HL-60 (cell line): ENCODE measurements at places on chromosomes 4 and X.

- DNase-seq: no peak
Measured at GRCh38 chr4:10192331-10192730, 75.7 kb upstream of the WDR1 start.

DNA sequence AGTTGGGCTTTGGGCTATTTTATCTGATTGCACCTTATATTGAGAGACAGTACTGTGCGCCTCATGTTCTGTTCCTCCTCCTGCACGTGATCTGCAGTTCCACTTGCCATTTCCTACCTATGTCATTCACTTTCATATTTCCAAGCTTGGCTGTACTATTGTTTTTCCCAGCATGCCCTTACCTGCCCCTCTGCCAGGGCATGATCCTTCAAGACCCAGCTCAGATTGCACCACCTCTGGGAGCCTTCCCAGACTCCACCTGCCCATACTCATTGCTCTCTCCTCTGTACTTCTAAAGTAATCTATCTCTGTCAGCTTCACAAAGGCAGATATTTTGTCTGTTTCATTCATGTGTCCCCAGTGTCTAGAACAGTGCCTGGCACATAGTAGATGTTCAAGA is 11.6 kb downstream of the SLC25A5 start:
- DNase-seq: no peak

DNA sequence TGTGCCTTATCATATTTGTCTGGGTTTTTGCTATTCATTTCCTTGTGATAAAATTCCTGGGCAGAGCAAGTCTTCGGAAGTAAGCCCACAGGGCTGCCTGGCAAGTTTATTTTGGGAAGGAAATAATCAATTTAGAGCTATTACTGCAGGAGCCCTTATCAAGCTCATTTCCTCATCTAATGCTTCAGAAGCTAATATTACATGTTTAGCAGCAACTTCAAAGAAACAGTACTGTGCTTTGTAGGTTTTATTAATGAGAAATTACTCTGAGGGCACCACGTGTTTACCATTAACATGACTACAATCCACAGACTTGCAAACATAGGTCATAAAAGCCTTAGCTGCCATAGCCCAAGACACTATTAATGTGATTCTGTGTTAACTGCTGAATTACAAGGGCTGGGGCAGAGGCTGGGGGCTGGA is 540.0 kb downstream of the SPRY1 start:
- no peak for DNase-seq

- DNase-seq: no peak
Measured at GRCh38 chrX:16671005-16671404, 21.0 kb downstream of the S100G start.

GRCh38 chr4:119597377-119597776 is 31.2 kb downstream of the PDE5A start:
- no peak for DNase-seq

- no peak for DNase-seq
Measured at GRCh38 chr4:76897536-76898384, at the start of gene SOWAHB. Gene SOWAHB, minus strand, starts transcription at chr4:76898144. Its CDS starts 295 bp downstream, at chr4:76897849.

- DNase-seq: no peak
Measured at GRCh38 chr4:4539481-4539880, 2.4 kb downstream of the STX18 start.

DNA sequence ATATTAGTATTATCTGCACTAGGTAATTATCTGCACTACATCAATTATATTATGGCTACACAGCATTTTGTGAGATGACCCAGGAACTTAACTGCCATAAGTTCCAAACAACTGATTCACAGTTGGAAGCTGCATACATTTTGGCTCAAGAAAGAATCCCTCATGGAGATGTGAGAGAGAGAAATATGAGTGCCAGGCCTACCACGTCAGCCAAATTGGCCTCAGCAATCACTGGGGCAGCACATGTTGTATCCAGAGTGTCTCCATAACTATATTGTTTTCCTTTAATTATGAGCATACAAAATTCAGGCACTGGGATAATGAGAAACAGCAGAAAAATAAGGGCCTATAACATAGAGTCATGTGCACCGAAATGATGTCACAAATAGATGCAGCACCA is 174.2 kb upstream of the DMD start:
- DNase-seq: no peak

- DNase-seq: no peak
Measured at GRCh38 chr4:74428276-74428675, 16.7 kb upstream of the AREG start.

GRCh38 chr4:187302457-187303150 is 578.9 kb upstream of the FAT1 start:
- DNase-seq: no peak

GRCh38 chrX:131910586-131910985 is 112.5 kb upstream of the STK26 start:
- DNase-seq: no peak

GRCh38 chr4:22434895-22435294 is 81.0 kb downstream of the ADGRA3 start:
- peak; percentile 15 for DNase-seq

- DNase-seq: no peak
Measured at GRCh38 chrX:107654566-107654871, 26.2 kb downstream of the PRPS1 start.

- DNase-seq: no peak
Measured at GRCh38 chr4:32003548-32003947, 1283.4 kb downstream of the PCDH7 start.

- no peak for DNase-seq
Measured at GRCh38 chrX:154000051-154000450, 19.7 kb downstream of the IRAK1 start.

- DNase-seq: no peak
Measured at GRCh38 chr4:10164877-10165283, 48.3 kb upstream of the WDR1 start.

GRCh38 chr4:94341481-94342370 is 910 bp downstream of the HPGDS start:
- DNase-seq: no peak

DNA sequence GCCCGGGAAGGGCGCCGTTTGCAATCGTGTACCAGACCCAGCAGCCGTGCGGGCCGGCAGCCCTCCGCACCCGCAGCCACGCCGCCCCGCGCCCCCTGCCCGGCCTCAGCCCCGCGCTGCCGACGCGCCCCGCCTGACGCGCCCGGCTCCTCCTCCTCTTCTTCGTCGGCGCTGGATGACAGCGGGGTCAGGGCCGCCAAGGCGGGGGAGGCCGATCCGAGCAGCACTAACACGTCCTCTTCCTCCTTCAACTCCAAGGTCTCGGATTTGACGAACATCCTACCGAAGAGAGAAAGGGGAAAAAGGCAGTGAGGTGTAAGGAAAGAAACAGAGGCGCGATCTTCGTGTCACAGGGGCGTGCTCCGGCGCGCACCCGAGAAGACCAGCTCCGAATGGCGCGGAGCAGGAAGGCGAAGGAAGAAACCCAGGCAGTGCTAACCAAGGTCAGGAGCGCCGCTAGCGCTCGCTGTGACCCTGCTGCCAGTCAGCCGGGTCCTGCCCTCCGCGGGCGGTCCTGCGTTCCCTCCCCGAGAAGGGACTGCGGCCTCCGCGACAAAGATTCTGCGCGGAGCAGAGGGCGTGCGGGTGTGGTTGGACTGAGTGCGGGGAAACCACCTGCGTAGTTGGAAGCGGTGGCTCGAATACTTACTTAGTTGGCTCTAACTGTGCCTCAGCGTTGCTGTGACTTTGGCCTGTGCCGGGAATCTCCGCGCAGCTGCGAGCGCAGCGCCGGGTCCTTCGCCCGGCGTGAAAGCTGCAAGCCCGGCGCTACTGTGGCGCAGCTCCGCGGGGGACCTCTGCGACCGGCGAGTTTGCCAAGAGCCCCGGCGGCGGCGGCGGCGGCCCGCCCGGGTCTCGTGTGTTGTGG is 548 bp downstream of the NEUROG2 start:
- peak; percentile 40 for DNase-seq

DNA sequence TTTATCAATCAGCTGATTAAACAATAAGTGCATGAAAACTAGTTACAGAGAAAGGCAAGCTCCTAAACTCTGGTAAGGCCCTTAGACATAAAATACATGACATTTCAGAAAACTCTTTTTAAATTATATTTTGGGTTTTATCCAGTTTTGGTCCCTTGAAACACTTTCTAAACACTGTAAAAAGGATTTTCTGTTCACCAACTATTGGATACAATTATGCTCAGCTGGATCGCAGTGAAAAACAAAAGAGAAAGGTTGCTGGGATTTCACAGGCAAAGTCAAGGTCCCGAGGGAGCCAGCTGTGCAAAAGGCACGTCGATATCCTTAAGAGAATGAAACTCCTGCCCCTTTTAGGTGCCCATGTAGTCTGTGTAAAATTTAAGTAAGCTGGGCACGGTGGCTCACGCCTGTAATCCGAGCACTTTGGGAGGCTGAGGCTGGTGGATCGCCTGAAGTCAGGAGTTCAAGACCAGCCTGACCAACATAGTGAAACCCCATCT is 1018.4 kb upstream of the INTU start:
- DNase-seq: no peak

- DNase-seq: no peak
Measured at GRCh38 chr4:148445071-148445859, 3.1 kb upstream of the NR3C2 start.

- no peak for DNase-seq
Measured at GRCh38 chr4:38867478-38868058, at the start of gene FAM114A1. Gene FAM114A1, plus strand, starts transcription at chr4:38867806. Its CDS starts 10,273 bp downstream, at chr4:38878079.

- no peak for DNase-seq
Measured at GRCh38 chr4:167616476-167616875, 382.2 kb upstream of the SPOCK3 start.

GRCh38 chr4:145271194-145271593 is 90.8 kb upstream of the OTUD4 start:
- DNase-seq: no peak

GRCh38 chrX:53421772-53422085 is 725 bp downstream of the SMC1A start:
- no peak for DNase-seq

DNA sequence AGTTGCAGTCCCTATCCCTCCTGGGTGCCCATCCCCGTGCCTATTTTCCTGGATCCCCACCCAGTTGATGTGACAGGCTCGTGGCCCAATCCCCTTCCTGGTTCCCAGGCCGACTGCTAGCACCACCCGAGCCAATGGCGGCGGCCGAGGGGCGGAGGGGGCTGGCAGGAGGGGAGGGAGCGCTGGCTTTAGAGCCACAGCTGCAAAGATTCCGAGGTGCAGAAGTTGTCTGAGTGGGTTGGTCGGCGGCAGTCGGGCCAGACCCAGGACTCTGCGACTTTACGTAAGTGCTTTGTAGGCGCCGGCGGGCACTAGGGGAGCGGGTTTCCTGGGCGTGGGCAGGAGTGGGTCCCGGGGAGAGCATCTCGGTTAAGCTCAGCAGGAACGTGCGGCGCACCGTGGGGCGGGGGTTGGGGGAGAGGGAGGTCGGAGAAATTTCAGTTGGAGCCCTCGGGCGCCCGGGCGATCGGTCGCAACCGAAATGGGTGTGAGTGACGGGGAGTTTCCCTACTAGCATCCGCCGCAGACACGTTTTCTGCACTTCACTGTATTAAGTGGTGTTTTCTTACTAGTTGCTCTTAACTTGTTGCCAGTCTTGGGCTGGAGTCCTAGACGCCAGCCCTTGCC is at the start of gene PLS3:
Gene PLS3, plus strand, starts transcription at position 197 of the 627 bp plus-strand sequence. CDS start 49,077 bp downstream, outside the sequence.
- DNase-seq: no peak

GRCh38 chrX:118153270-118153669 is 36.7 kb upstream of the KLHL13 start:
- DNase-seq: no peak

DNA sequence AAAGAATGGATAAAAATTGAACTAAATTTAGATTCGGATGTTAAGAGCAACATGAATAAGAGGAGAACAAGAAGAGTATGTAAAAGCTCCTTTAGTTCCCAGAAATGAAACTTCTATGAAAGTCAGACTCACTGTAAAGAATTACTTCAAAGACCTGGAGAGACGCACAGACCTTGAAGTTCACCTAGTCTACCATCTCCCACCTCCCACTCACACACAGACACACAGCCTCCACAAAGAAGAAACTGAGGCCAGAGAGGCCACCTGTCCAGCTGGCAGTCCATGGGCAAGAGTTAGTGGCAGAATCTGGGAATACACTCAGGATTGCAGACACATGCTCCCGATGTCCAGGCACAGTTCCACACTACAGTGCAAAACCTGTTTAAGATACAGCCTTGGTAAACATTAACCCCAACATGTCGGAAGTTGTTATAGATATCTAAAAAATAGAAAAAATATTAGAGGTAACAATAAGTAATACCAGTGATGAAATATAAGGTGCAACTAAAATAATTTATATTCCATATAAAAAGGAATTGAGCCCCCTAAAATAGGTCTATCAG is 288.8 kb downstream of the INPP4B start:
- no peak for DNase-seq

GRCh38 chr4:101689220-101689619 is 101.3 kb upstream of the BANK1 start:
- no peak for DNase-seq

DNA sequence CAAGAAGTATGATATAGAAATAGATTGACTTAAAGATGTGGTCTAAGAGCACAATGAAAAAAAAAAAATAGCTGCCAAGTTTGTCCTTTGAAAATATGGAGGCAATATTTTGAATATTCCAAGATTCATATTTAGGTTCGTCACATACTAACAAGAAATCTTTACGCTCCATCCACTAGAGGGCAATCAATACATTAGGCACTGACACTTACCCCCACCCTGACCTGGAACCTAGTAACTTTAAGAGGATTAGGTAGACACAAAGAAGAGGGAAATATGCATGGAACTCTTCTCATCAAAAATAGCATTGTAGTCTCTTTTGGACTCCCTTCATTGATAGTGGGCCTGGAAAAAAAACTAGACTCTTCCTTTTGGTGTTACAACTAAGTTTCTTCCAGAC is 1108.1 kb downstream of the PCDH19 start:
- peak; percentile 9 for DNase-seq

DNA sequence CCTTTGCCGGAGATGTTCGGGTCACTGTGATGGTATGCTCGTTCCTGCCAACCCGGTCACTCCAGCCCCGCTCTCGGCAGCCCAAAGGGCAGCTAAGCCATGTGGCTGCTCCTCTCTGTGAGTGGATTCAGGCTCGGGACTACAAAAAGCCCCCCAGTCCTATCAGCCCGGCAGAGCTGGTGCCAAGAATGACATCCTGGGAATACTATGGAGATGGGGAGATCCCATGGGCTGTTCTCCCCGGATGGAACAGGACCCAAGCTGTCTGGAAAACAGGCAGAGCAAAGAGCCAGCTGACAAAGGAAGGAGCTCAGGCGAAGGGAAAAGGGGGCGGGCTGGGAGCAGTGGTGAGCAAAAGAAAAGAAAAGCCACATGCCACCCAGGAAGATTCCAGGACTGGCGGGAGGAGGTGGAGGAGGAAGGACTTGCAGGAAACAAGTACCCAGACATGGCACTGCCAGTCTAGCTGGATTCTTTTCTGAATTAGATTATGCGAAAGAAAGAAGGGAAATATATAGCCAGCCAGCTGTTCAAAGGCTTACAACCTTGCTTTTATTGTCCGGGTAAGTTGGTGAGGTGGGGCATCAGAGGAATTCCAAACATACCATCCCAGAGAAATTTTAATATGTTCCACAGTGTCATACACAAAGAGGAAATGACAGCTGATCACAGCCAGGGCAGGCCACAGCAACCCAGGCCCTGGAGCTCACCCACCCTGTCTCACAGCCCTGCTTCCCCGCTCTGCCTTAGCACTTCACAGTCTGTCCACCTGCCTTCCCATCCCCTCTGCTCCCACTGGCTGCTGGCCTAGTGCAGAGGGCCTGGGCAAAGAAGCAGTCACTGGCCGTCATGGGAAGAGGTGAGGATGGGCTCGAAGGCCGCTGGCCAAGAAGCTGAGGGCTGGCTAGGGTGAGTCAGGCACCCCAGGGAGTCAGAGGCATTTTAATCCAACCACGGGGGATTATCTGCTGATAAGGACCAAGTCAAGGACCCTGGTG is 3.4 kb downstream of the NDP start:
- no peak for DNase-seq

- DNase-seq: no peak
Measured at GRCh38 chr4:126267689-126268088, 952.9 kb downstream of the FAT4 start.

- no peak for DNase-seq
Measured at GRCh38 chrX:36861601-36862000, 146.6 kb upstream of the FAM47C start.
